Naive B cell (primary cell): ENCODE measurements at places on chromosomes 12 and 14. TPM values are rescaled to one million over a fixed set of nuclear protein-coding genes. Genes with fewer than 3 reads are reported as not detected.

GRCh38 chr12:15863372-15863771 lies 18.8 kb upstream of the STRAP start:
- no peaks in the 10 kb centered on the region for H3K36me3 ChIP-seq
- H3K4me3 ChIP-seq = no peak overlapping the region
- H3K27me3 ChIP-seq = no peaks in the 10 kb centered on the region
- no peak for DNase-seq
- H3K27ac ChIP-seq = no peak overlapping the region

DNA sequence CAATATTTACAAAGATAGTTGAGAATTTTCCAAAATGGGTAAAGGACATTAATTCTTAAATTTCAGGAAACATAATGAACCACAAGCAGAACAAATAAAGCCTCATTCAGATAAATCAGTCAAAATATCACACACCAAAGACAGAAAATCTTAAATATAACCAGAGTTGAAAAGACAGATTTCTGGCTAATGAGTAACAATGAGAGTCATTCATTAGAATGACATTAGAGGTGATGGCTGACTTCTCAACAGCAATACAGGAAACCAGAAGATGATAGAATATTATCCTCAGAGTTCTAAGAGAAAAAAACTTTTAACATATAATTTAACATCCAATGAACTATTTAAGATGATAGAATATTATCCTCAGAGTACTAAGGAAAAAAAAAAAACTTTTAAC lies 124.2 kb downstream of the DENND5B start:
- no peaks in the 10 kb centered on the region for H3K36me3 ChIP-seq
- H3K4me3 ChIP-seq = no peak overlapping the region
- DNase-seq = no peak
- peaks cover 27% of the 10 kb centered on the region for H3K4me1 ChIP-seq
- no peaks in the 10 kb centered on the region for H3K27me3 ChIP-seq
- H3K27ac ChIP-seq = peak overlapping the region; percentile 16

DNA sequence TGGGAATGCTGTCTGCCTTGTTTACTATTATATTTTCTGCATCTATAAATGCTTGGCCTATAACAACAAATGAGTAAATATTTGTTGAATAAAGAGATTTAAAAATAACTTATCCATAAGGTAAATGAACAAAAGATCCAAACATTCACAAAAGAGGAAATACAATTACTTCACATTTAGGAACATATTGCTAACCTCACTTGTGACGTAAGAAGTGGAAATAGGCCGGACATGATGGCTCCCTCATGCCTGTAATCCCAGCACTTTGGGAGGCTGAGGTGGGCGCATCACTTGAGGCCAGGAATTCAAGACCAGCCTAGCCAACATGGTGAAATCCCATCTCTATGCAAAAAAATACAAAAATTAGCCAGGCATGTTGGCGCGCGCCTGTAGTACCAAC lies 25.7 kb upstream of the CKAP4 start:
- no peaks in the 10 kb centered on the region for H3K36me3 ChIP-seq
- no peak for DNase-seq
- H3K4me1 ChIP-seq = peaks cover 20% of the 10 kb centered on the region

The KRT71 gene
- polyA plus RNA-seq = not detected

The TAS2R50 gene
- polyA plus RNA-seq = not detected
